ENCODE measurements at places on chromosomes 11 and 22.

DNA sequence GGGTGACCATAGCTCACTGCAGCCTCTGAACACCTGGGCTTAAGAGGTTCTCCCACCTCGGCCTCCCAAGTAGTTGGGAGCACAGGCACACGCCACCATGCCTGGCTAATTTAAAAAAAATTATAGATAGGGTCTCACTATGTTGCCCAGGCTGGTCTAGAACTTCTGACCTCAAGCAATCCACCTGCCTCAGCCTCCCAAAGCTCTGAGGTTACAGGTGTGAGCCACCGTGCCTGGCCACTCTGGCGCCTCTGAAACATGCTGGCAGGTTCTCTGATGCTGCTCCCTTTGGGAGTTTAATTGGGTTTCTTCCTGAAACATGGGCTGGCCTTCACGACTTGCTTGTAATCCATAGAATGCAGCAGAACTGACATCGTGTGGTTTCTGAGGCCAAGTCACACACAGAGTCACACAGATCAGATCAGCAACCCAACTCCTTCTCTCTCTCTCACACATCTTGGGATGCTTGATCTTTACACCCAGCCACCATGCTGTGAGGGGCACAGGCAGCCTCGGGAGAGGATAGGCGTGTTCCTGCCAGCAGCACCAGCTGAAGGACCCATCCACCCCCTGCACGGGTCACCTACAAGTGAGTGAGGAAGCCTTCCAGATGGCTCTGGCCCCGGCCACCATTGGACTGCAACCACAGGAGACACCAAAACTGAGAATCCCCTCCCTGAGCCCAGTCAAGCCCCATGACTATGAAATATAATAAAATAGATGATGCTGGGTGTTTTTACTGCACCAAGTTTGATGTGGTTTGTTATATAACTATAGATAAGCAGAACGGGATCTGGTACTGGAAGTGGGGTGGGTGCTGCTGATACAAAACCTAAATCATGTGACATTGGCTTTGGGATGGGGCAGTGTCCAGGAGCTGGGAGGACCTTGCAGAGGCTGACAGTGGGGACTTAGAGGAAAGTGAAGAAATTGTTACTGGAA is 3.1 kb upstream of the GSC2 start:
- no peak for DNase-seq

GRCh38 chr11:111186308-111186915 is 59.1 kb upstream of the POU2AF2 start:
- no peak for DNase-seq

DNA sequence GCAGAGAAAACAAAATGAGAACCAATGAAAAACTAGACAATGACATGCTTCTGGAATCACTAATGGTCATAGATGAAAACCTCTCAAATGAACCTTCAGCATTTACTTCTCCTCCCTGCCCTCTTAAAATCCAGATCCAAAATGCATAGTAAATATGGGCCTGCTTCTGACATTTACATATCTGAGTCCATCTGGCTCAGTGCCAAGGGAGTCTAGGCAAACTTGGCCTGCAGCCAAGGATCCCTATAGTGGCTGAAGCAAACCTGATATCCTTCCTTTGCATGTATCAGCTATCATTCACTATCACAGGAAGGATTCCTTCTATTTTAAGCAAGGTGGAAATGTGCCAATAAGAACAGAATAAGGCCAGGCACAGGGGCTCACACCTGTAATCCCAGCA is 104.8 kb downstream of the C11orf58 start:
- peak; percentile 4 for DNase-seq

- no peak for DNase-seq
These were observed 53.6 kb downstream of the PDHX start for GRCh38 chr11:34970033-34970432.

- no peak for DNase-seq
These were observed 17.0 kb downstream of the YDJC start for GRCh38 chr22:21612858-21613257.

- DNase-seq, result no peak
These were observed 27.4 kb upstream of the PANX2 start for GRCh38 chr22:50143096-50143495.

GRCh38 chr22:29225422-29226090 is 19.9 kb downstream of the EMID1 start:
- DNase-seq, result no peak

GRCh38 chr22:50009765-50010675 is 2.5 kb downstream of the IL17REL start:
- DNase-seq, result no peak

DNA sequence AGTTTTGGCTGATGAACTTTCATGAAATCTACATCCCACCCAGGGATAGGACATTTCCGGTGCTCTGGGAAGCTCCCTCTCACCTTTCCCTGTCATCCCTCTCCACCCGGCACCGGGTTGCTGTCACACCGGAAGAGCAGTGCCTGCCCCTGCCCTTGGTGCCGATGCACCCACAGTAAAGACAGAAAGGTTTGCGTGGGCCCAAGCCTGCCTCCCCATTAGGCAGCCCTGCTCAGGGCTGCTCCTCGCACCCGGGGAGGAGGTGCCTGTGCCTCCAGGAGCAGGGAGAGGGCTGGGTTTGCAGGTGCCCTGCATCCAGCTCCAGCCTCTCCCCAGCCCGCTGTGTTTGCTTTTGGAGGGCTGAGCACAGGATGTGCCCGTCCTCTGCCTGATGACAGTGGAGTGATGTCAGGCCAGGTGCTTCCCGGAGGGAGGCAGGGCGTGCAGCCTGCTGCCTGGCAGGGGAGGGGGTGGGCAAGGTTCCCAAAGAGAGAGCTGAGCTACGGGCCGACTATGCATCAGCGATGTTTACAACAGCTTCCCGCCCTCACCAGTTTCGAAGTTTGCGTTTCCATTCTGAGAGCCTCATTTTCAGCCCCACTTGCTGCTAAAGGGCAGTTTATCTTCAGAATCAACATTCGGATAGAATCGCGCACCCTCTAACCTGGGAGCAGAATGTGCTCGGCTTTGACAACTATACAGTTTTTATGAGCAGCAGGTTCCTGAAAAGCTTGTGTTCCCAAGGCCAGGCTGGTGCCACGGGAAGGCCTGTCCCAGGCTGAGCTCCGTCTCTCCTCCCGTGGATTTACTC is 83.2 kb upstream of the CLDN5 start:
- DNase-seq, result no peak

- no peak for DNase-seq
These were observed 17.7 kb downstream of the XRCC6 start for GRCh38 chr22:41638748-41639147.

GRCh38 chr11:14364322-14364721 is 5.3 kb upstream of the RRAS2 start:
- no peak for DNase-seq

DNA sequence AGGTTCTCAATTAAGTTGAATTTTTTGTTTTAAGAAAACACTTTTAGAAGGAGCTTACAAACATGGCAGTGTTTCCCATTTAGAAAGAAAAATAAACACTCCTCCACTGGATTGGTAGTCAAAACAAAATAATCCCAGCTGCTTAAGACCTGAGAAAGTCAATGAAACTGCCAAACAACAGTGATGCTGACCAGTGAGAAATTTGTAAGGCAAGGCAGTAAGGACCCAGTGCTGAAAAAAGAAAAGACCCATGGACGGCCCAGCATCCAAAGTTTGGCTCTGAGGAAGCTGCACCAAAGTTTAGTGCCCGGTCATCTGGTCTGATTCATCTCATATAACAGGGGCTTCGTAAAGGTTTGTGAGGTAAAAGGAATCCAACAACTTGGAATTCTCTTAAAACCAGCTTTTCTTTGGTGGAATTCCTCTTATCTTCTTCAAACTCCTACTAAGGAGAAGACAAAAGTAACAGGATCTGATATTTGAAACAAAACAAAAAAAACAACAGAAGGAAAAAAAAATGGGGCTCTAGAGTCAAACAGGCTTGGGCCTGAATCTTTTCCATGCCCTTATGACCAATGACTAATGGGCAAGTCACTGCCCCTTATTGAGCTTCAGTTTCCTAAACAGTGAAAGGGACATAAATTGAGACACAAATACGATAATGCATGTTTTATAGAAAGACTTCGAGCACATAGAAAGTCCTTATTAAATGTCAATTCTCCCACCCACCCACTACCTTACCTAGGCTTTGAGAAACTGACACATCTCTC is 383.0 kb upstream of the NARS2 start:
- DNase-seq, result no peak

- DNase-seq, result no peak
These were observed 54.5 kb downstream of the IGF2 start for GRCh38 chr11:2084721-2085120.

DNA sequence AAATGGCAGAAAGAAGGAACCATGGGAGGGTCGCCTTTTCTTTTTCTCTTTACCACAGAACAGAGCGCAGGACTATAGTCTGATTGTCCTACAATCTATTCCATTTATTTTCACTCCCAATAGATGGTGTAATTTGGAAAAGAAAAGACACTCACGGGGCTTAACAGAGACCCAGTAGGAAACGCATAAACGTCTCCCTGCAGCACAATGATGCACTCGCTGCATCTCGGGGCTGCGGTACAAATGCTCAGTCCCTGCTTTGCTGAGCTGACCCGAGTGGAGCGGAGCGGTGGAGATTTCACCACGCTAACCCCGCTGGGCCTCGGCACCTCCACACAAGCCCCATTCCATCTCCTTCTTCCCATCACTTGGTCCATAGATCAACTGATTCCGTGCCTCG is 1.5 kb downstream of the FEZ1 start:
- no peak for DNase-seq

DNA sequence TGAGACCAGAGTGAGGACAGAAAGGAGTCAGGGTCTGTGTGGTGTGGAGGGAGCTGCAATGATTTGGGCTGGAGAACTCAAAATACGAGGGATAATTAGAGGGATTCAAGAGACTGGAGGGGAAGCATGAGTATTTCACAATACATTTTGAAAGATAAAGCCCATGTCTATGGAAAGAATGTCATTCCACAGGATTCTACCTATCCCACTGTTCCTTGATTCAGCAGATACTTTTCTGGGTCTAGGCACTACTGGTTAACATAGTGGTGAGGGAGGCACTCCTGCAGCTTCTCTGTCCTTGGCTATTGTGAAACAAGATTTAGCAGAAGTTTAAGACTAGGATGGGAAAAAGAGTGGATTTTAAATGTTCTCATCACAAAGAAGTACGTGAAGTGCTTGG is 72.9 kb upstream of the RASSF10 start:
- DNase-seq, result no peak

DNA sequence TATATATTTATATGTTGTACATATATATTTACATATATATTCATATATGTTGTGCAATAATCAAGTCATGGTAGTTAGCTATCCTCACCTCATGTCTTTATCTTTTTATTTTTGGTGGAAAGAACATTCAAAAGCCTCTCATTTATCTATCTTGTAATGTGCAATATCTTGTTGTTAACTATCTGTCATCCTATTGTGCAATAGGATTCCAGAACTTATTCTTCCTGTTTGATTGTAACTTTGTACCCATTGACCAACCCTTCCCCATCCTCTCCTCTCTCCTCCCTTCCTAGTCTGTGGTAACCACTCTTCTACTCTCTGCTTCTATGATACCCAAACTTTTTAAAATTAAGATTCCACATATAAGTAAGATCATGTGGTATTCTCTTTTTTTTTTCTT is 115.6 kb upstream of the PDGFD start:
- DNase-seq, result no peak

DNA sequence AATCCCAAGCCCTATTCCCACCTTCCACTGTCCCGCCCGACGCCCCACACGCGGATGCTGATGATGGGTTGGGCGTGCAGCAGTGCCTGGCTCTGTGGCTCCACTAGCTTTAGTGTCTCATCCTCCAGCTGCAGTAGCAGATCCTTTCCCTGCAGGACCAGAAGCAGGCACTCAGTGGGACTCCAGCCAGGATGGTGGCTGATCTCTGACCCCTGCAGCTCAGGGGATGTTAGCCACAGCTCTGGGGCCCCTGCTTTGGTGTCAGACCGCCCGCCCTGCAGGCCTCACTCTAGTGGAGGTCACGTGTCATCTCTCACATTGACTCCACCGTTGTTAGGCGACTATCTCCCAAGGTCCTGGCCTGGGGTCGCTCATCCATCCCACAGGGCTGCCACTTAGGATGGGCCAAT is 11.8 kb downstream of the SMPD1 start:
- no peak for DNase-seq

All from NCI-H460 (cell line).